ENCODE measurements at places on chromosomes 2 and 18.

DNA sequence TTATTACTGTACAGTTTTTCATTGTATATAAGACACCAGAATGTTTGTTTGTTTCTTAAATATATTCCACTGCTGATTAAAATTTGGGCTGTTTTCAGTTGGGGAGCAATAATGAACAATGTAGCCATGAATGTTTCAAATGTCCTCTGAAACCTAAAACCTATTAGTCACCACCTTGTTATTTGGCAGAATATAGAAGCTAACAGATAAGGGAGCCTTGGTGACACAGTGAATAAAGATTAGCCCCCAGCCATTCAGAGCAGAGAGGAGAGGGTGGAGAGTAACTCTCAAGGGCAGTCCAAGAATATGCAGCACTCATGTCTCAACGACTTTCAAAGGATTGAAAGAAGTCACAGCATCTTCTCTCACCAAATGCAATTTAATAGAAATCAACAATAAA lies 43.1 kb upstream of the ATP8B1 start:
- DNase-seq, result no peak

DNA sequence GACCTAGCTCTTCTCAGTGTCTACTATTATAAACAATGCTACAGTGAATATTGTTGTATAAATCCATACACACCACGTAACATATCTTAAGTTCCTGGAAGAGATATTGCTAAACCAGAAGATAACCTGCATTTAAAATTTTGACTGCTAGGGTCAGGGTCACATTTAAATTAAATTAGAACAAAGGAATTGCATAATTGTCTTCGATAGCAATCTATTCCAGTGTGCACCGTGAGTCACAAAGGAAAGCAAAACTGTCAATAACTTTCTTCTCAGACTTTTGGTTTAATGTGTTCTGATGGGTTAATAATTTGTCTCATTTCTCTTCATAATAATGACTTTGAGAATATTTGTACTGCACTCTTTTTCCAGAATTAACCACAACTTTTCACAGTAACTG lies 4.2 kb downstream of the GEN1 start:
- DNase-seq, result no peak

DNA sequence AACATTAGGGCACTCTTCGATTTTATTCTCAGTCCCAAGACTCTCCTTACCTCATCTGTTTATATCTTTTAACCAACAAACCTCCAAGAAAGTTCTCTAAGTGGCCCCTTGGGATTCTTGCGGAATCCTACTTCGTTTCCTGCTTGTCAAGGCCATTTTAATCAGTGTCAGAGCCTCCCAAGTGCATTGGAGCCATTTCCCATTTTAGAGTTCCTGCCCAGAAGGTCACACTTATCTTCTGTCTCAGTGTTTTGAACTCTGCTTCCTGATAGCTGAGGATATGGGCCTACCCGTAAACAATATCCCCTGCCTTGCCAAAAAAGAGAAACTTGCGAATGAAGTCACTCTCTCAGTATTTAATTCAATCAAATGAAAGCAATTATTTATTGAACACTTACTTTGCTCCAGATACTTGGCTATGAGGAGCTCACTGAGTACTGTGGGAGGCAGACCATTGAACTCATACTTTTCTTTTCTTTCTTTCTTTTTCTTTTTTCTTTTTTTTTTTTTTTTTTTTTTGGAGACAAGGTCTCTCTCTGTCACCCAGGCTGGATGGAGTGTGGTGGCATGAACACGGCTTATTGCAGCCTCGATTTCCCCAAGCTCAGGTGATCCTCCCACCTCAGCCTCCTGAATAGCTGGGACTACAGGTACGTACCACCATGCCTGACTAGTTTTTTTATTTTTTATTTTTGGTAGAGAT lies 5.7 kb upstream of the NOSTRIN start:
- no peak for DNase-seq

DNA sequence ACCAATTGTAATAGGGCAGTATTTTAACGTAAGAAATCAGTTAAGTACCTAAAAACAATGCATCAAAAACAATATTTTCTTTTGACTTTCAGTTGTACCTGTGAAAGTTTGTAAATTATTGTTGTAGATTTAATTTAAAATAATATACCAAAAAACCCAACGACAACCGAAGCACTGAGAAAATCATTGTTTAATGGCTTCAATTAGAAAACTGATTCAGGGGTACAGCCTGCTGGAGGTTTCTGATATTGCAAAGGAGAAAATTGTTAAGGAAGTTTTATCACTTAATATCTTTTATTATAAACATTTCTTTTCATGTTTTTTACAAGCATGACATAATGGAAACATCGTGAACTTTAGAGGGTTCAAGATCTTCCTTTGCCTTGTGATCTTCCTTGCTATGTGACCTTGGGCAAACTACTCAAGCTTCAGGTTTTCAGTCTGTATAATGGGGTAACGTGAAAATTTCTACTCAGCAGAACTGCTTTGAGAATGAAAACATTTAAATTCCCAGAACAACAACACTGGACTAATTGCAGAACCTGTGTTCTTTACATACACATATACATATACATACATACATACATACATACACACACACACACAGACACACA lies 76.3 kb upstream of the GLS start:
- no peak for DNase-seq

DNA sequence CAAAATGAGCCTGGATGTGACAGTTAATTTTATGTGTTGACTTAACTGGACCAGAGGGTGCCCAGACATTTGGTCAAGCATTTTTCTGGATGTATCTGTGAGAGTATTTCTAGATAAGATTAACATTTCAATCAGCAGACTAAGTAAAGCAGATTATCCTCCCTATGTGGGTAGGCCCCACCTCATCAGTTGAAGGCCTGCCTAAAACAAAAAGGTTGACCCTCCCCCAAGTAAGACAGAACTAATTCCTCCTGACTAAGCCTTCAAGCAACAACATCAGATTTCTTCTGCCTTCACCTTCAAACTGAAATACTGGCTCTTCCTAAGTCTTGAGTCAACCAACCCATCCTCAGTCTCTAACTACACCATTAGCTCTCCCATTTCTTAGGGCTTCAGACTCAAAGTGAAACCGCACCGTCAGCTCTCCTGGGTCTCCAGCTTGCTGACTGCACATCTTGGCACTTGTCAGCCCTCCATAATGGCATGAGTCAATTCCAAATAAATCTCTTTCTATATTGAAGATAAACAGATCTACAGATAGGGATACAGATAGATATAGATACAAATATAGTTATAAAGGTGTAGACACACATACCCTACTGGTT lies 47.9 kb downstream of the MEMO1 start:
- DNase-seq, result no peak

GRCh38 chr2:17271416-17271815 lies 246.8 kb downstream of the RAD51AP2 start:
- DNase-seq, result no peak

DNA sequence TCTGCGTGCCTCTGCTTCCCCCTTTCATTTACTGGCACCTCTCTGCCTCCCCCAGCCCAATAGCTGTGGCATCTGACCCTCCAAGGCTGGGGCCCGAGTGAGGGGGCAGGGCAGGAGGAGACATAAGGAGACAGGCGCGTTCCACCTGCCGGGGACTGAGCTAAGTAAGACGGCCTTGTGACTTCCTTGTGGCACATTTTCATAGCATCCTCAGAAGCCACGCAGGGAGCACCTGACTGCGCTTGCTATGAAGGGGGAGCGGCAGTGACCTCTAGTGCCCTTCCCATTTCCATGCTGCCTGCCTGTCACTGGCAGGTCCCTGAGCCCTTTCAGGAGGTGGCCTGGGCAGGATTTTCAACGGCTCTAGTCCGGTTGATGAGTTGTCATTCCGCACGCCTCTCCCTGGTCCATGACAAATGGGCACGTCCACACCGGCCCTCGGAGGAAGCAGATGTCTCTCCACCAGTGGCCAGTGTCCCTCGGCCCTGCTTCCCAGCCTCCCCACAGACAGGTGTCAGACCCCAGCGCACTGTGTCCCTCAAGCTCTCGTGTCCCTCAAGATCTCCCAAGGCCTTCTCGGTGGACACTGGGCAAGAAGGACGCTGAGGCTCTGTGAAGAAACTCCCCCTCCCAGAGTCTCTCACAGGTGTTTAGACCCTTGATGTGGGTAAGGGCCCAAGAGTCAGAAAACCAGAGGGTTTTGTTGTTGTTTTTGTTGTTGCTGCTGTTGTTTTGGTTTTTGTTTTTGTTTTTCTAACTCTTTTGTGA lies 42.7 kb downstream of the CYP26B1 start:
- DNase-seq, result no peak

DNA sequence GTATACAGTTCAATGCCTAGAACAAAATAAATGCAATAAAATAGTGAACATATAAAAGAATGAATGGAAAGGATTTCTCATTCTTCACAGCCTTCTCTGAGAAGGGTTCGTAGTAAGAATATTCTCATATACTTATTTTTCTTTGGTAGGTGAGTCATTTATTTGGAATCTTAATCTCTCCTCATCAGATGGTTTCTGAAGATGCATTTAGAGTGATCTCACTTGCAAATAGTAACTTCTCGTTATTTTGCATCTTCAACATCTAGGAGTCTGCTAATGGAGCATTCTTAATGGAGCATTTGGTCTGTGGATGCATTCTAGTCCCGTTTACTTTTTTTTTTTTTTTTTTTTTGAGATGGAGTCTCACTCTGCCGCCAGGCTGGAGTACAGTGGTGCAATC lies 3.9 kb downstream of the UBXN4 start:
- no peak for DNase-seq

DNA sequence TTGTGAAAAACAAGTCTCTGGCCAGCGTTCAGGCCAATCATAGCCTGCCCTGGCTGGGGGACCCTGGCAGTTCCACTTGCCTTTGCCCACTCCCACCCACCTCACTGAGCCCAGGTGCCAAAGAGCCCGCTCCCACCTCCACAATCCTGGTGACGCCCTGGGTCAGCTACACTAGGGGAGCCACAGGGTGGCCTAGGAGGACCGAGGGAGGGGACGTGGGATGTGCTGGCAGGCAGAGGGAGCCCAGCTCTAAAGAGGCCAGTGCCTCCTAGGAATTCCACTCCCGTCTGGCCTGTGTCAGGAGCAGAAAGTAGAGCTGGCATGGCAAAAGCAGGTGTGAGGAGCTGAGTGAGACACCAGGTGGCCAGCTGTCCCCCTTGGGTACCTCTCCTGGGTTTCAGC lies 49.3 kb downstream of the TNS1 start:
- no peak for DNase-seq

GRCh38 chr2:173924285-173924684 lies 40.9 kb downstream of the SP3 start:
- no peak for DNase-seq

GRCh38 chr2:165952741-165953211 lies 800 bp downstream of the TTC21B start:
- DNase-seq, result no peak

DNA sequence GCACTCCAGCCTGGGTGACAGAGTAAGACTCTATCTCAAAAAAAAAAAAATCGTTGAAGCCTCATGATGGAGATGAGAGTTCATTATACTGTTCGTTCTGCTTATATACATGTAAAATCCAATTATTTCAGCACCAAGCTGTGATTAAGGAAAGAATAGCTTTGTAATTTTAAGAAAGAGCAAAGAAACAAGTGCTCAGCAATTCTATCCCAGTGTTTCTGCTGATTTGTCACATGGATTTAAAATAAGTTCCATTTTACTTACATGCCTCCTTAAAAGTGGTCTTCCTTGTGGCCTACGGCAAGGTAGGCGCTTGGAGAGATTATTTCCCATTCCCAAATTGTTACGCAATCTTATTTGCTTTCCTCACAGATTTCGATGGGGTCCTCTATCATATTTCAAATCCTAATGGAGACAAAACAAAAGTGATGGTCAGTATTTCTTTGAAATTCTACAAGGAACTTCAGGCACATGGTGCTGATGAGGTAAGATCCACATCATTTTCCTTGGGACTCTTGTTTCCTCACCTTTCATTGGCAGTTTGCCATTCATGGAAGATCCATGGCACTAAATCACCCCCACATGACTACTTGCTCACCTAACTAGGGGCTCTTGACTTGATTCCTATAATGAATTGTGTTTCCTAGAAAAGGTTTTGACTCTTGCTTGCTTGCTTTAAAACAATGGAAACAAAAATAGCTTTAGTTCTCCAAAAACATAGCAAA lies 11.5 kb downstream of the ARPC2 start:
- DNase-seq, result no peak

DNA sequence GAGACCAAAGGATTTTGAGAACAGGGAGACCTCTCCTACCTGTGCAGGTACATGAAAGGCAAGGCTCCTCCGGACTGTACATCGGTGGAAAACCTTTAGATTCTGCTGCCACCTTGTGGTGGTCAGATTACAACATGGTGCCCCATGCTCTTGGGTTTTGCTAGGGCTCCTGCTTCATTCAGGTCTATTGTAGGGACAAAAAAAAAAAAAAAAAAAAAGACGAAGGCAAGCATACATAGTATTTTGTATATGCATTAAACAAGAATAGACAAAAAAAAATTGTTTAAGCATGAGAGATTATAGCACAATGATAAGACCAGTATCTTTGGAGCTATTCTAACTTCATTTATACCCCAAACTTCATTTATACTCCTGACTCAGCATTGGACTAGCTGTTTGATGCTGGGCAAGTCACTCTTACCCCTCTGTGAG lies 27.4 kb upstream of the SPR start:
- DNase-seq, result peak; percentile 11

DNA sequence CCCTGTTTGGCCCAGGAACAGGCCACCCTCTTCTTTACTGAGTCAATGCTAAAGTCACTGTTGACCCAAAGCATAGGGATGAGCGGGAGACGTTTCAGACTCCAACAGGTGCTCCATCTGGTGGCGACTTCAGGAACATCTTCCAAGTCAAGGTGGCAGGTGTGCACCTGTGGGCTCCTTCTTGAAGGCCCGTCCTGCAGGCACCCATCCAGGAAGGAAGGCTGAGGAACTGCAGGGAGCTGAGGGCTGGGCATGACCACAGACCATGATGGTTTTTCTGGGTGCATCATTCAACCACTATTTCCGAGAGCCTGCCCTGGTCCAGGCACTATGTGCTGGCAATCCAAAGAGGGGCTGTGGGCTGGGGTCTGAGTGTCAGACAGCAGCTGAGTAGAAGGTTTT lies 142.8 kb downstream of the NDUFA10 start:
- DNase-seq, result peak; percentile 54

GRCh38 chr2:239687441-239687840 lies 286.6 kb upstream of the HDAC4 start:
- DNase-seq, result no peak

- no peak for DNase-seq
These were observed 87.6 kb downstream of the DNAH6 start for GRCh38 chr2:84603911-84604310.

DNA sequence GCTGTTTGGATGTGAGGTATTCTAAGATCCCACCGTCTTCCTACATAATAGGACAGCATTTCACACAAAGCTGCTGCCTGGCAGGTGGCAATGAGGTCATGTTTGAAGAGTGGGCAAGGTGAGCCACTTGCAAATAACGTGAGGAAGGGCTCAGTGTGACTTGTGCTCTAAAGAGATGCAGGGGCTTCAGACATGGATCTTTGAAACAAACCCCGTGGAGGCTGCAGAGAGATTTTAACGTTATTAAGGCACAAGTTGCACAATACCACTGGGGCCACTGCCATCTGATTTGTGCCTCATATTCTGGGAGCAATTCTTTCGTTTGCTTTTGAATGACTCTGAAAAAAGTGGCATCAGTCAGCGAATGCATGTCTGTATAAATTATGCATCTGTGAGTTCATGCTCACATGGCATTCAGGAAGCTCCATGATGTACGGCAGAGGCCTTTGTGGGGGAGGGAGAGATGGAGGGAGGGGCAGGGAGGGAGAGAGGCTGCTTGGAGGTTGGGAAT lies 362.0 kb downstream of the SOX11 start:
- DNase-seq, result no peak
